NCI-H1436 treated with DMSO at 0.1 percent for 48 hours (cell line): ENCODE measurements at places on chromosomes 2 and 18.

DNA sequence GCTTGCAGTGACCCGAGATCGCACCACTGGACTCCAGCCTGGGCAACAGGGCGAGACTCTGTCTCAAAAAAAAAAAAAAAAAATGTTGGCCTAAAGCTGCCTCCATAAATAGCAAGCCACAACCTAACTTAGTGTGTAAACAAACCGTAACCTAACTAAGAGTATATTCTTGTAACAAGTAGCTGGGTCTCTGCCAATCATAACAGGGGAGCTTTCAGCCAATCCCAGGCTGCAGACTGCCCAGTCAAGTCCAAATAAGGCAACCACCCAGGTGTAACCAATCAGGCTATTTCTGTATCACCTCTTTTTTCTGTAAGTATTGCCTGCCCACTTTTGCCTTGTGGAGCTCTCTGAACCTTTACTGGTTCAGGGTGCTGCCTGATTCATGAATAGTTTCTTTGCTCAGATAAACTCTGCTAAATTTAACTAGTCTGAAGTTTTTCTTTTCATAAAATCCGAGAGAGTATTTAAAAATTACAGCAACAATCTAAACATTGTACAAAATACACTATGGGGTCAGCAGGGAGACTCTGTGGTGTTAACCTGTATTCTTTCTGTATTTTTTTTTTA, 4.5 kb downstream of the PSTPIP2 start:
- no peak for DNase-seq

DNA sequence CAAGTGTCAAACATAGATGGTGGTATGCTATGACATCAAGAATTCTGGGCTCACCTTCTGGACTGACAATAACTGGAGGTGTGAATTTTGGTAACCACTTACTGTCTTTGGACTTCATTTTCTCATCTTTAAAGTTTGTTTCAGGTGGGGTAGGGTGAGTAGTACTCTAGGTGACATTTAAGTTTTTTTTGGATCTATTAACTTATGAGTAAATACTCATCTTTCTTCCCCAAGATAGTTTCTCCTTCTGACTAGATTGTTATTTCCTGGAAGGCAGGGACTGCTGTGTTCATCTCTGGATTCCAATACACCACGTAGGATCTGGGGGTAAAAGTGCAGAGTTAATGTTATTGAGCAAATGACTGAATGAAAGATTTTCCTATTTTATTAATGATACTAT, 55.9 kb downstream of the ICOS start:
- no peak for DNase-seq

GRCh38 chr2:220473611-220474010, 846.2 kb downstream of the SLC4A3 start:
- no peak for DNase-seq

DNA sequence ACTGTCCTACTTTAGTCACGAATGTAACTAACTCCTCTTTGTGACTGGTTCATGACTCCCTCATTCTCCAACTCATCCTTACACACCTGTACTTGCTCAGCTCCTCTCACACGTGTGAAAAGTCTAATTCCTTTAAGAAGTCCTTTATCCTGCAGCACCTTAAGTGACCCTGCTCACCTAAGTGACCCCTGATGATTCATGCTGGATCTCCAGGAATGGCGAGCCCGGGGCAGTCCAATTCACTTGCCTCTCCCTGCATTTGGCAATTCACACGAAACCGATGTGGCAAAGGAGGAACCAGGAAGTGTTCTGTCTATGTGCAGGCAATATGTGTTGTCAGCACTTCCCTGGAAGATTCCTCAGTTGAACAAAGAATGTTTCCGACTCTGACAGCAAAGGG, 189.8 kb upstream of the NABP1 start:
- no peak for DNase-seq

DNA sequence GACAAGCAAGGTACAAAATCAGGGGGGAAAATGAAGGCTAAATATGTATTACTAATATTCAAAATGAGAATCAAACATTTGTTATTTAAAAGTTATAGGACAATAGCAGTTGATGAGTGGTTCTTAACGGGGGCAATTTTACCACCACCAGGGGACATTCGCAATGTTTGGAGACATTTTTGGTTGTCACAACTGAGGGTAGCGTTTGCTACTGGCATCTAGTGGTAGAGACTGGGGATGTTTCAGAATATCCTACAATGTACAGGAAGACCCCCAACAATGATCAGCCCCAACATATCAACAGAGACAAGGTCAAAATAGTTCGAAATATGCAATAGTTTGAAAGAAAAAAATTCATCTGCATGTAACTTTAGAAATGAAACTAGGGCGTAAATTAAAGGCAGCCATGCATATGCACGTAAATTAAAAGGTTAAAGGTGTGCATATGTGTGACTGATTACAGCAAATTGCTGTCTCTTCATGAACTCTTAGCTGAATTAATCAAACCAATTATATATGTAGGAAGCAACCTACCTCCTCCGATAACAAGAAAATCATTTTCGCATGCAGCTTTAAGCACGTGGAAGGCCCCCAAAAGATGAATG, 61.2 kb upstream of the CUL3 start:
- DNase-seq, result no peak

DNA sequence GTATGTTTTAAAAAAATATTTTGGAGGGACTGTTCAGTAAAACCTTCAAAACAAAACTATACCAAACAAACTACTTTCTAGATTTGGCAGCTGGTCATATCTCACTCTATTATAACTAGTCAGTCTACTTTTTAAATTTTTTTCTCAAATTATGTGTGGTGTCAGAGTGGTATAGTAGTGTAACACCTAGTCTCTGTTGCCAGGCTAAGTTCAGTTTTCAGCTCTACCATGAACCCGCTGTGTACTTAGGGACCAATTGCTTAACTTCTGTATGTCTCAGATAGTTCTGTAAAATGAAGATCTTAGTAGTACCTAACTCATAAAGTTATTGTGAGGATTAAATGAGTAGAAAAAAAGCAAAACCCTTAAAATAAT, 54.3 kb downstream of the GPD2 start:
- DNase-seq, result no peak

DNA sequence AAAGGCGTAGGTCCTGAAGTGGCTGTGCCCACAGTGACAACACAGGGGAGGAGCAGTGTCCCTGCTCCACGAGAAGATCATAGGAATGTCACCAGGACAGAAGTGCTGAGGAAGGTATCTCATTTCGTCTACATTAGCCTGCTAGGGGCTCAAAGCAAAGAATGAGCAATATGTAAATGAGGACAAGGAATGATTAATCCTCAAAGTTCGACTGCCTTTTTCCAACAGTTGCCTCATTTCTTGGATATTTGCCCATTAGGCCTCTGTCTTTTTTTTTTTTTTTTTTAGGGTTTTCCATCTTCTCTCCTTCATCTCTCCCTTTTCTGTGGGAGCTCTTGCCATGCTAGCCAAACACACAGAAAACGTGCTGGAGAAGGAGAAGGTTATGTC, 105.2 kb upstream of the ARHGAP28 start:
- DNase-seq, result no peak

- DNase-seq, result no peak
Measured at GRCh38 chr2:18363348-18363747, 197.1 kb downstream of the RDH14 start.

- DNase-seq, result no peak
Measured at GRCh38 chr2:138841459-138841858, 61.3 kb upstream of the NXPH2 start.

GRCh38 chr2:36834731-36835524, 131.4 kb downstream of the STRN start:
- no peak for DNase-seq

DNA sequence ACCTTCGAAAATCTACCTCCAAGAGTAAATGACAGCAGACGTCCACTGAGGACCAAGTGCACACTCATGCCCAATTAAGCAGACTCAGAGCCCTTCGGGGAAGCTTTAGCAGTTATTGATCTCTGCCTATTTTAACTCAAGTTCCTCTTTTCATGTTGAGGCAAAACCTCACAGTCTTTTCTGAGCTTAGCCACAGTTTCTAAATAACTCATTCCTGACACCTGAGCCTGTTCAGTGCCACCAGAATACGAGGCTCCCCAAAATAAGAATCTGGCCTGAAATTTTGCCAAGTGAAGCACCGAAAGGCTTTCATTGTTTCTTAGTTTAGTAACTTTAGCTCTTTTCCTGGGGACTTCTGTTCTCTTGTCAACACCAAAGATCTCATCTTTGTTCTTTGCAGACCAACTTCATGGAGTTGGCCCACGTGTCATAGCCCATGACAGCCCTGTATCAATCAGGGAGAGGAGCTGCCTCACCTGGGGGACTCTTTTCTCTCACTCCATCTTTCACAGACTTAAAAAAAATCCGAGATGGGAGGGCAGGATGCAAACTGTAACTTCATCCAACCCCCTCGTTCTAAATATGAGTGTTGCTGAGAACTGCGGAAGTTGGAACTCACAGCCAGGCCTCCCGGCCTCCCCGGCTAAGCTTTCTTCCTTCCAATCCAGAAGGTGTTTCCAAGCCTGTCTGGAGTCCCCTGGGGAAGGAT, 22.2 kb downstream of the INPP5D start:
- DNase-seq, result no peak

GRCh38 chr2:168348076-168348475, 100.7 kb upstream of the STK39 start:
- DNase-seq, result no peak

- no peak for DNase-seq
Measured at GRCh38 chr2:84641021-84641420, 124.7 kb downstream of the DNAH6 start.

DNA sequence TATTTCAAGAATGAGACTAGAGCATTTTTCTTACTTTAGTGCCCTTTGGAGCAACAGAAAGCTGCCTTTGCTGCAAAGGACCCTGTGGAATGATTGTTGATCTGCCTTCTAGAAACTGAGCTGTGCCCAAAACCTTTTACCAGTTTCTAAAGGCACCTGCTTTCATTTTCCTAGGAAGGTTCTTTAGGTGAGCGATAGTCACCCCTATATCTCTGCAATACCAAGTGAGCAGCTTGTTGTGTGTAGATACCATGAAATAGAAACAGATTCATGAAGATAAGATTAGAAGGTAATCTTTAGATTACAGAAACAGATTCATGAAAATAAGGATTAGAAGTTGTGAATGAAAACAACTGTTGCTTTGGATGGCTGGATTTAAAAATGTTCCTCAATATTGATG, 202.3 kb downstream of the PLCL1 start:
- DNase-seq, result no peak

GRCh38 chr2:9478526-9478925, 4.2 kb downstream of the IAH1 start:
- DNase-seq, result no peak

DNA sequence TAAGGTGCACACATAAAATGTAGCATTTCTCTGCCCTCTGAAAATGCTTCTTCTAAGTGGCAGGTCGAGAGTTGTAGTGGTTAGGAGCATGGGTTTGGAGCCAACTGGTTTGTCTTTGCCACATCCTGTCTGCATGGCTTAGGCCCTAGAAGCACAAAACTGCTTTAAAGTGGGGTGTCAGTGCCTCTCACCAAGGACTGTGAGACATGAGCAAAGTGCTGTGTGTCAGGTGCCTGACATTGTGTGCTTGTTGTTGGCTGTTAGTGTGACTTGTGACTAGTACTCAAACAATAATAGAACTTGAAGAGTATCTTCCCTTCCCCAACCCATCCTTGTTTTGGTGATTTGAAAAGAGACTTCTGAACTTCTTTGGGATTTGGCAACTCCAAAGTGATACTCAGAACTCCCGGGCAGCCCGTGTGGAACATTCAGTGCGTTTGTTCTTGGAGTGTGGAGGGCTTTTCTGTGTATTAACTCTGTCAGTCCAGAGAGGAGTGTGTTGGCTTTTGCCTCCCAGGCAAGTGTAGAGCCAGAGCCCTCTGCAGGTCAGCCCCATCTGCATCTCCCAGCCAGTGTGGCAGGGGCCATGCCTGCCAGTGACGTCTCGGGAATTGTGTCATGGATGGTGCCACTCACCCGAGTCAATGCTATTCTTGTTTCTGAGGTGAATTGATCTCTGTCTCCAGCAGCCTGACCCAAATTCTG, 5.0 kb downstream of the MGAT5 start:
- no peak for DNase-seq

DNA sequence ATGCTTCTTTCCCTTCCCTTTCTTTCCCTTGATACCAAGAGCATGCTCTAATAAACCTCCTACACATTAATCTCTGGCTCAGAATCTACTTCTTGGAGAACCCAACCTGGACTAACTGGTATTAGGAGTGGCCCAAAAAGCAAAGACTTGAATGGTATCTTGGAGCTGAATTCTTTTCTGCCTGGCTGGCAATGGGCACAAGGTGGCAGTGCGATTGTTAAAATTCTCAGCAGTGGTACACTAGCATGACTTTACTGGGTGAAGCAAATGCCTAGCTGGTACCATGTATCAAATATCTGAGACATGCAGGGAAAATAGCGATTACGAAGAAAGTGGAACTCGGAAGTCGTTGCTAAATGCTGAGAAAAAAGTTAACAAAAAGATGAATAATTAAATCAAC, 376.1 kb downstream of the XIRP2 start:
- no peak for DNase-seq

DNA sequence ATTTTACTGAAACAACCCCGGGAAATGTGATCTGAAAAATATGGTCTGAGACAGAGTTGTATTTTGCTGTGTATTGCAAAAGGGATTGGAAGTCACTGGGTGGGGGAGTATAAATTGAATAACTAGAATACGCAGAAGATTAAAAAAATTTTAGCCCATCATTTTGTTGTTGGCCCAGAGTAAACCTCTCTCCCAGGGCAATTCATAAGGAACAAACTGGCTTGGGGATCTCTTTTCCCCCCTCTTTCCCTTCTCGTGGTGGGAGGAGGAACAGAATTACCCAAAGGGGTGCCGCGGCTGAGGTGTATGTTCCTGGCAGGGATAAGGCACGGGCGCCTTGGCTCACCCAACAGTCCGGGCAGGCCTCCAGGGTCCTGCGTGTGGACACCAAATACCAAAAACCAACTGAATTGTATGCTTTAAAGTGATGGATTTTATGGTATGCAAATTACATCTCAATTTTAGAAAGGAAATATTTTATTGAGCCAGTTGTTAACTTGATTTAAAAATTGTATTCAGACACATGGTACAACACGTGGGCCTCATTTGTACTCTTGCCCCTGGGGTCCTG, 121.2 kb upstream of the SPRED2 start:
- DNase-seq, result no peak

GRCh38 chr2:233162770-233163169, 88.7 kb upstream of the ATG16L1 start:
- no peak for DNase-seq

DNA sequence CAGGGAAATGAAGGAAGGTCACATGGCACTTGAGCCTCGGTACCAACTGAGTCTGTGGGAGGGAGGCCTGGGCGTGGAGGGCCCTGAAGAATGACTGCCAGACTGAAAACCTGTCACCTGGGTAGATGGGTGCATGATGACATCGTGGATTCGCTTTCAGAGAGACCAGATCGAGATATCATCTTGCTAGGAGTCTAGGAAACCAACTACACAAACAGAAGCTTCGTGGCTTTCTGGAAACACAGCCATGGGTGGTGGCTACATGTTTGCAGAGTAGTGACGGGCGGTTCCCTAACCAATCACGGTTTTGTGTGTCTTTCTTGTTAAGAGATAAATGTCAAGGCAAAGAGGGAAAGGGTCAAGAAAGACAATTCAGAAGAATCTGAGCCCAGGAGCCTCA, 155.0 kb downstream of the EIPR1 start:
- no peak for DNase-seq

DNA sequence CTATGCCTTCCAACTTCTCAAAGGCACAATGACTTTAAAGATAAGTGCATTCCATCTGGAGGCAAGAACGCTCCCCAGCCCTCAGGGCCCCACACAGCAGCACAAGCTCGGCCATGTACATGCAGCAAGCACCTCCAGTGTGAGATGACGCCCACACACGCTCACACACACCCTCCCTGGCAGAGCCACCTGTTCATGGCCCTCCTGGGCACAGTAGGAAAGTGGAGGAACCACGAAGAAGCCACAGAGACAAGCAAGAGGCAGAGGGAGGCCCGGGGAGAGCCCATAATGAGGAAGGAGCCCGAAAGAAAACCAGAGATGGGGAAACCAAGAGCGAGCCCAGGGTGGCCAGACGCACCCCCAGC, 21.7 kb downstream of the BIN1 start:
- DNase-seq, result no peak
